ENCODE measurements at places on chromosomes 5 and 9.

DNA sequence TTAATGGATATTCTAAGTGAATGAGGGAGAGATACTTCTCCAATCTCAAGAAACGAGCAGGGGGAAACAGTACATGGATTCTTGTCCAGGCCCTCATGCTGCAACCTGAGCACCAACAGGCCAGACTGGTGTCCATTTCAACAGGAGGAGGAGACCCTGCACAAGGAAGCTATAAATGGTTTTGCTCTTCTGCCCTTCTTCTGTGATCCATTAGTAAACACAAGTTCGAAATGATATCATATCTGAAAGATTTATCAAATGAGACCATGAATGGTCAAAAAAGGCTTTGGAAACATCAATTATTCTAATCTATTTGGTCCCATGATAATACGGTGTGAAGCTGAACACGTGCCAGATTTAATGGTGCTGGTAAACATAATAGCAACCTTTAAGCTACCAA lies 109.8 kb downstream of the NR6A1 start:
- DNase-seq, result no peak

GRCh38 chr5:135434591-135435466 lies 12.3 kb downstream of the DCANP1 start:
- DNase-seq, result no peak

GRCh38 chr9:115378758-115379157 lies 260.8 kb upstream of the TNC start:
- DNase-seq, result no peak

DNA sequence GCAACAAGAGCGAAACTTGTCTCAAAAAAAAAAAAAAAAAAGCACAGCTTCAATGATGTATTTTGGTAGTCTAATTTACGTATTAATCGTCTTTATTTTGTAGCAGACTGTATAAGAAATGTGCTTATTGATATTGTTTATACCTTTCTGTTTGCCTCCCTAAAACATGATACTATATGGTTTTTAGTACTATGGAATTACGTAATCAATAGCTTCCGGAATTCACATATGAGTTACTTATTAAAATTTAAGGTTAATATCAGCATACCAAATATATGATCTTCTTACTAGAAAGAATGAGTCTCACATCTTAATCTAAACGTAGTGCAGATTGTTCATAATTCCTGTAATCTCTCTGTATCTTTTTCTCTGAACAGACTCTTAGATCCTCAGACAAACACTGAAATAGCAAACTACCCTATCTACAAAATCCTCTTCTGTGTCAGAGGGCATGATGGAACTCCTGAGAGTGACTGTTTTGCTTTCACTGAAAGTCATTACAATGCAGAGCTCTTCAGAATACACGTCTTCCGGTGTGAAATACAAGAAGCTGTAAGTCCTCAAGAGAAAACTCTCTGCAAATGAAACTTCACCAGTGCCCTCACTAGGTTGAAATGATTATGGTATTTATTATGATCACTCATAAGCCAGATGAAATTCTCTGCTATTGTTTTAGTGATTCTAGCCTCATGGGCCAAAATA lies 44.4 kb upstream of the GPR21 start:
- peak; percentile 46 for DNase-seq

DNA sequence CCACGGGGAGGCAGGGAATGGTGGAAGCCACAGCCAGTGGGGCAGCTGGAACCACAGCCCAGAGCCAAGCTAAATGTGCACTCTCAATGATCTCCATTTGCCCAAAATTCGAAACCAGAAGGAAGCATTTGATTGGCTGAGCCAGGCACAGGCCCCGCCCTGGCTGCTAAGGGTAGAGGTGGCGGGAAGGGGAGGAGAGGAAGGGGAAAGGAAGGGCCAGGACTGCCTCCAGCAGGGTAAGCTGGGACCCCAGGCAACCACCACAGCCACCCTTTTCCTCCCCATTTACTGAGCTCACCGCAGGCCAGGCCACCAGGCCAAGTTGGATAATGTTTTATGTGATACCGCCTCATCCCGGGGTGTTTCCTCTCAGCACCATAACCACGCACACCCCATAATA lies 100.3 kb upstream of the RAPGEF1 start:
- peak; percentile 14 for DNase-seq

GRCh38 chr9:37035648-37036370 lies 1.7 kb upstream of the PAX5 start:
- no peak for DNase-seq

DNA sequence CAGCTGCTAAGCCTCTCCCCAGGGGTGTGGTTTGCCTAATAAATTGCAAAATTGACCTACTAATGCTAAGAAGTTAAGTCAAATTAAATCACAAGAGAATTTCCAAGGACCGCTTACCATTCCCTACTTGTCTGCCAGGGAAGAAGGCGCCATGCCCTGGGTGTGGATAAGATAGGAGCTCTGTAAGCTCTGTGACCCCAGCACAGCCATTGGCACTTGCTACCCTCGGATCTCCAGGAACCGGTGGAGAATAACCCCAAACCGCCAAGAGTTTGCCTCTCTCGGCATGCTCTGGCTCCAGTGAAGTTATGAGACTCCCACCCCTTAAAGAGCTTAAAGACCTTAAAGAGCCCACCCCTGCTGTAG lies 58.9 kb downstream of the NEURL1B start:
- no peak for DNase-seq
